ENCODE measurements at places on chromosomes 5 and 9.

DNA sequence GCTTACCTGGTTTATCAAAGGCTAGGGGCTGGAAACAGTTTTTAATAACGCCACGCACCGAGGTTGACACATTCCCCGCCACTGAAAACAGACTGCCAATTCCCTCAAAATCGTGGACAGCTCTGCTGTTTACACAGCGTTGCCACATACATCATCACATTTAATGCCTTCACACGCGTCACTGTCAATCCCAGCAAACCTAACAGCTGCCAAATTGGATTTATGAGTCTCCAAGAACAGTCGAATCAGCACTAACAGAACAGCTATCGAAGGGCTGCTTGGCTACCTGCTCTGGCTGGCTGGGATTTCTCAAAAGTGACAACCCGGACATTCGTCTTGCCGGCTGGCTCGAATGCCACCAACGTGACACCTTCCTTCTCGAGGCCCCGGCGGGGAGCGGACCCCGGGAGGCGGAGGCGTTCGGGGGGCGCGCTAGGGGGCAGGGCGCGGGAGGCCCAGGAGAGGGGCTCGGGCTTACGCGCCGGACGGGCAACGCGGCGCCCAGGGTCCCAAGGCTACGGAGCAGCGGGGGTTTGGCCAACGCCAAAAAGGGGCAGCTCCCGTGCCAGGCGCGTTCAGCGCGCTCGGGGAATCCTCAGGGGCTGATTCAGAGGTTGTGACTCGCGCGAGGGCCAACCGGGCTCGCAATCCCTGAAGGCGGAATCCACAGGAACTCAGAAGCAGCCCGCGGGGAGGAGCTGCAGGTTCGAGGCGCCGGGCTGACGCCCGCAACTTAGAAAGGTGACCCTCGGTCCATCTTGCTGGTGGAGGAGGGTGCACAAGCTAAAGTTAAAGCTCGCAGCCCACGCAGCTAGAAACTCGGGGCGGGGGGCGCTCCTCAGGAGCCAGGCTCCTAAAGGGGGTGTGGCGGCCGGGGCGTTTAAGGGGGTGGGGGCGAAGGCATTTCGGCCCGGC lies 1.2 kb downstream of the CDC14B start:
- peak; percentile 74 for DNase-seq

DNA sequence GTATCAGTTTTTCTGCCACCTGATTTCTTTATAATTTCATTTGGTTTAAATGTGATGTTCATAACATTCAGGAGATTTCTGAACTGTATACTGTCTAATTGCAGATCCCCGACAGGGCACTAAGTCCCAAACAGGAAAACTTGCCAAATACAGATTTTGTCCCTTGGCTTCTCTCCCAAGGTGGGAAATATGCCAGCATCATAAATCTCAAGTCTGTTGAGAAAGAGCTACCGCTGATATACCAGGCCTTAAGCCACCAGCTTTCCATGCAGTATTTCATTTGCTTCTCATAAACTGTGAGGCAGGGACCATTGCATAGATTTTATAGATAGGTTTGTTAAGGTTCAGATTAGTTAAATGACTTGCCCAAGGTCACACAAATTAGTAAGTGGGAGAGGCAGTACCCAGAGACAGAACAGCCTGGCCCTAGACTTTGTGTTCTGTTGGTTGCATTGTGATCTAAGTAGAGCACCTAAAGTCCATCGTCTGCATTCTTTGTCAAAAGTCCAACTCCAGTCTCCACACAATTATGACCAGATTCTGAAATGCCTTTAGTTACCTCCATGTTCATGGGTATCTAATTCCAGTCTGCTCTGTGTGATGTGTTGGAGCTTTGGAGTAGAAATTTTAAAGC lies 16.2 kb downstream of the GPR21 start:
- DNase-seq = peak; percentile 56

DNA sequence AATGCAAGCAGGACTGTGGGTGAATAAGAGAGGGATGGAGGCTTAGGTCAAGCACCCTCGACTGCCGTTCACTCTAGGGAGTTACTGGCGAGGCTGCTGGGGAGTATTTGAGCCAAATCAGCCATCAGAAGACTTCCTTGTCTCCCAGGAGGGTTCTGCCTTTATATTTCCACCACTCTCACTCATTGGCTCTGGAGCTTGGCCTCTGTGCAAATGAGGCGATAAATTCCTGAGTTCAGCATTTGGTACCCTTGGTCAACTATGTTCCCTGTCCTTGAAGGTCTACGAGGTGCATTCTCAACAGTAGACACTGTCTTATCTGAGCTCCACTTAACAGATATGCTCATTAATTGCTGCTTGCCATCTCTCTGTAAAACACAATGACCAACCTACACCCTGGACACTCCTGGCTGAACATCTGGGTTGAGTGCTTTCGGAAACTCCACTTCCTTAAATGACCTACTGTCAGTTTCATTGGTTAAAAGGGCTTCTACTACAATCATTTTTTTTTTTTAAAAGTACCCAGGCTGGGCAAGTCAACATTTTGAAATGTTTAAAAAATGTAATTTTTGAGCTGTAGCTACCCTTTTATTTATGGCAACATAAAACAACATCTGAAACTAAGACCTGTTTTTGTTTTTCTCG lies 153.2 kb downstream of the NTRK2 start:
- no peak for DNase-seq

GRCh38 chr9:89680547-89681467 lies 76.0 kb downstream of the GADD45G start:
- DNase-seq = no peak

- DNase-seq = no peak
Observed at GRCh38 chr5:73649926-73650325, 23.9 kb downstream of the ARHGEF28 start.

- no peak for DNase-seq
Observed at GRCh38 chr9:108924466-108924865, 9.5 kb downstream of the ELP1 start.

GRCh38 chr9:83468821-83469220 lies 69.4 kb downstream of the FRMD3 start:
- no peak for DNase-seq

GRCh38 chr9:110659891-110660541 lies 8.6 kb upstream of the MUSK start:
- DNase-seq = peak; percentile 71

GRCh38 chr5:137303509-137303908 lies 195.6 kb downstream of the SPOCK1 start:
- no peak for DNase-seq

DNA sequence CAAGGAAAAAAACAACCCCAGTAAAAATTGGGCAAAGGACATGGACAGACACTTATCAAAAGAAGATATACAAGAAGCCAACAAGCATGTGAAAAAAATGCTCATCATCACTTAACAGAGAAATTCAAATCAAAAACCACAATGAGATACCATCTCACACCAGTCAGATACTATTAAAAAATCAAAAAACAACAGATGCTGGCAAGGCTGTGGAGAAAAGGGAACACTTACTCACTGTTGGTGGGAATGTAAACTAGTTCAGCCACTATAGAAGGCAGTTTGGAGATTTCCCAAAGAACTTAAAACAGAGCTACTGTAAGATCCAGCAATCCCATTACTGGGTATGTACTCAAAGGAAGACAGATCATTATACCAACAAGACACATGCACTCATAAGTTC lies 157.4 kb downstream of the EDIL3 start:
- DNase-seq = no peak

GRCh38 chr5:130270786-130271185 lies 366.5 kb downstream of the CHSY3 start:
- DNase-seq = no peak

- DNase-seq = no peak
Observed at GRCh38 chr5:116076496-116076895, 8.3 kb upstream of the COMMD10 start.

DNA sequence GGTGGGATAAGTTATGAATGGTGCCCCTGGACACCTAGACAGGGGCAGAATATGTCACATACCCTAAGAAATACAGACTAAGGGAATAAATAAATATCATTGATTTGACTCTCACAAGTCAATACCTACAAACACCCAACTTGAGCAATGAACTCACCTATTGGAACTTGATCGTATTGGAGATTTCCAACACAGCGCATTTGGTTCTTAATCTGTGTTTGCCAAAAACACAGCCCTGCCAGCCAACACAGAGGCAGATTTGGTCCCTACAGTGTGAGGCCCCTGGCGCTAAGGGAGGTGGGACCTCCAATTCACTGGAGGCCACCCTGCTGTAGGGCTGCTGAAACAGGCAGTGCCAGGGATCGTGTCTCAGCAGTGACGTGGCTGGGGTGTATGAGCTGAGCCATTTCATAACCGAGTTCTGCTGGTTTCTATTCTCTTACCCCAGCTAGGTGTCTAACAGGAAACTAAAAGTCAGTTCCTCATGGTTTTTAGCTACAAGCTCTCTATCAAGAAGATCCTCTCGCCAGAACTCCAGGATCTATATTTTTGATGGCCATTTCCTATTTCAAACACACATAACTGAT lies 84.5 kb downstream of the SLC1A1 start:
- no peak for DNase-seq

- no peak for DNase-seq
Observed at GRCh38 chr9:114131808-114132549, 23.4 kb upstream of the COL27A1 start.

DNA sequence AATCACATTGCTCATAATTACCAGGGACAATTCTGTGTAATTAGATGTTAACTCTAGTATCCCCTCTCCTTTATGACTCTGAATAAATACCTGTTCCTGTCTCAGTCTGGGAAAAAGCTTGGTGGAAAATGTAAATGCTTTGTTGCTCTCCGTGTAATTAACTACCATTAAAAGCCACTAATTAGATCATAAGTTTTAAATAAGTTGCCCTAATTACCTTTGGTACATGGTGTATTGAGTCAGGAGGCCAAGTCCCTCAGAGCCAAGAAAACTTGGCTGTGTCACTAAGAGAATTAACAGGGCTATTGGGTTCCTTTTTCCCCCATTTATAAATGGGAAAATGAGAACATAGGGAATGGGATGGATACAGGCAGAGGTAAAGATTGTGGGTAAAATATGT lies 617.6 kb downstream of the TLR4 start:
- no peak for DNase-seq

DNA sequence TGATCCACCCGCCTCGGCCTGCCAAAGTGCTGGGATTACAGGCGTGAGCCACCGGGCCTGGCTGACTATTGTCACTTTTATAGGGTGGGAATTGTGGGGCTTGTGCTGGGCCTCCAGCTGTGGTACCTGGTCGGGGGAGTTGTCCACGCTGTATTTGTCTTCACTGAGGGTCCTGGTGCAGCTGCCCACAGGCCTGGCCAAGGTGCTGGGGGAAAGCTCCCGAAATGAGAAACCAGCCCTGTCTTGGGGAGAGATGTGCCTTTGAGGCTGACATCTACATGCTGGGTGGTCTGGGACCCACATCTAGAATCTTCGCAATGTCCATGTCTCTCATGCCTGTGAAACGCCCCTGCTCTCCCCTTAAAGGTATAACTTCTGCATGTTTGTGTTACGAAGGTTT lies 2.6 kb downstream of the EXOC3 start:
- no peak for DNase-seq

DNA sequence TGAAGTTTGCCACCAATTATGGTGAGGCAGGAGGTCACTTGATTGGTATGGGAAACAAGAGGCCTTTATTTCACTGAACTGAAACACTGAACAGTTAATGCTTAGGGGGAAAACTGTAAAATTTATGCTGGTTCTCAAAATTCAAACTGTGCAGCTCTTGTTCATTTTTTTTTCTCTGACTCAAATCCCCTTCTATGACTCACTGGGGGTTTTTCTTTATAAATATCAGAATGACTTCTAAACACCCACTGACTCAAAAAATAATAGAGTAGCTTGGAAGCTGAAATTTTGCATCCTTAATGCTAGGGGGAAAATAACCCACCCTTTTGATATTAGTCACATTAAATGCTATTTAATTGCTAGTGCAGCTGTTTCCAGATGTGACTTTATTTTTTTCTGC lies 24.1 kb upstream of the OTP start:
- no peak for DNase-seq

- DNase-seq = no peak
Observed at GRCh38 chr5:107776922-107777740, 106.4 kb upstream of the EFNA5 start.

- no peak for DNase-seq
Observed at GRCh38 chr5:172446336-172447051, 7.8 kb downstream of the SH3PXD2B start.

GRCh38 chr5:63053019-63053638 lies 474.5 kb downstream of the LRRC70 start:
- no peak for DNase-seq

DNA sequence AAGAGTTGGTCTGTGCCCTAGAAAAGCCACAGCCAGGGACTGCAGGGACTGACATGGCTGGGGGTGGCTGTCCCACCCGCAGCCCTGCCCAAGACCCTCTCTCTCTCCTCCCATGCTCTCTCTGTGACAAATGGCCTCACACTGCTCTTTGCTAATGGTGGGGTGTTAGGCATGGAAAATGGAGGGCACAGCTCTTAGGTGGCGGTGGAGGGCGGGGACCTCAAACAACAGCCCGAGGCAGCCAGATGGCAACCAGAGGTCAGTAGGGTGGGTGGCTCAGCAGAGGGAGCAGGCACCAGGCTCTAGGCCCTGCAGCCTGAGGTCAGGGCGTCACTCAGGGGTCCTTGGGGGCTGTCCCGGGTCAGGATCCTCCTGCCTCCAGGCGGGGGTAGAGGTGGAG lies 73.9 kb upstream of the DAB2IP start:
- no peak for DNase-seq

DNA sequence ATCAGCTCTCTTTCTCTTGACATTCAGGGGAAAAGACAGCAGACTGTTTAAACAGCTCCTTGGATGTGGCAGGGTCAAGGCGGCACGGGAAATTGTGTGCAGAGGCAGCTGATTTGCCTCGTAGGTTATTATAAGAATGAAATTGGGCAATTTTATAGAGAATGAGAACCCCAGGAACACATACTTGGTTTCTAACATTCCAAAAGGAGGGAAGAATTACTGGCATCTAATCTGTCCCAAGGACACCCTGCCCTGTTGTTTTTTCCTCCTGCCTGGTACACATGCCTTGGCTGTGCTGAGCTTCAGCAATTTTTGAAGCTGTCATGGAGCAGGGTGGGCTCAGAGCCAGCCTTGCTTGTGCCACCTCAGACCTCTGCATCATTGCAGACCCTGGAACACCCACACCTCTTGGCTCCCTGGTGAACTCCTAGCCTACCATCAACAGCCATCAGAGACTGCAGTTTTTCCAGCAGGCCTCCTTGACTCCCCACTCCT lies 143.6 kb downstream of the BOD1 start:
- DNase-seq = peak; percentile 36

GRCh38 chr5:28430565-28431178 lies 1392.3 kb upstream of the CDH9 start:
- DNase-seq = no peak

DNA sequence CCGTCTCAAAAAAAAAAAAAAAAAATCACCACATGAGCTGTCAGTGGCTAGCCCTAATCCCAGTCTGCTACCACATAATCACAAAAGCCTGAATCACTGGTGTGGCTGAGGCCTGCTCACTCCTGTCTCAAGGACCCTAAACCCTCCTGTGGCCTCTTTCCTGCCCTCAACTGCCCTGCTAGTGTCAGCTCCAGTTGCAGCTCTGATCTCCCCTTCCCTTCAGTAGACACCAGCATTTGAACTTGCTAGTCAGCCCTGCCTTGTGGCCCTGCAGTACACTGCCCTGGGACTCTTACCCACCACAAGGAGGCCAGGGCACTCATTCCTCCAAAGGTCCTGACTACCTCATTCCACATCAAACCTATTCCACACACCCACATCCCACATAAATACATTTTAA lies 9.5 kb upstream of the P4HA2 start:
- peak; percentile 83 for DNase-seq
